Stimulated activated naive CD8-positive, alpha-beta T cell treated with anti-CD3 and anti-CD28 coated beads, Interleukin-15, amount 100 ng/mL, for 72 hours (primary cell): ENCODE measurements at places on chromosomes 16 and 17.
A peak's percentile ranks its signal among the peaks of the same experiment; 100 is the strongest.

DNA sequence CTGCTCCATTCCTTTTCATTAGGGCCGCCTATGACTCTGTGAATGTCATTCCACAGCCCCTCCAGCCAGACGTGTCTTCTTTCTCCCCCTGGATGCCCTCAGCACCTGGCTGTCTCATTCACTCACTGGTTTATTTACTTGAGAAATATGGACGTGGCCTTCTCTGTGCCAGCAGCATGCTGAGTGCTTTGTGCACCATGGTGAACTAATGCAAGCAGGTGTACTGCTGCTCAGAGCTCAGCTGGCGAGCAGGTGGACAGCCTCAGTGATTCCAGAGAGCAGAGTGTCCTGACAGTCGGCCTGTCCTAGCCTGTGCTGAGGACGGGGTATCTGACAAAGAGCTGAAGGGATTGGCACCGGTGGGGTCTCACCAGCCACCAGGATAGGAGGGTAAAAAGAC is 96.7 kb downstream of the GNAO1 start:
- no peak for DNase-seq

GRCh38 chr17:60332574-60332973 is 59.4 kb downstream of the USP32 start:
- DNase-seq = no peak

GRCh38 chr17:40560592-40561293 is 4.5 kb downstream of the CCR7 start:
- peak; percentile 78 for DNase-seq

DNA sequence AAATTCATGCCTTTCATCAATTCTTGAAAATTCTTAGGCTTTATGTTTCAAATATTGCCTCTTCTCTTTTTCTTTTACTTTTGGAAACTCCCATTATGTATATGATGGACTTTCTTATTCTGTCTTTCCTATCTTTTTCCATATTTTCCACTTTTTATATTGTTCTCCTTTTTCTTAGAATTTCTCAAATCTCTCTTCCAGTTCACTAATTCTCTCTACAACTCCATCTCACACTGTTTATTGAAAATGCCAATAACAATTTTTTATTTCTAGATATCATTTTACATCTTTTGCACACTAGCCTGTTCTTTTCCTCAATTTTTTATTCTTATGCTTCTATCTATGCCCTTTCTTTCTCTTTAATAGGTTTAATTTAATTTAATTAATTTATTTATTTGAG is 43.8 kb upstream of the EFCAB3 start:
- no peak for DNase-seq

DNA sequence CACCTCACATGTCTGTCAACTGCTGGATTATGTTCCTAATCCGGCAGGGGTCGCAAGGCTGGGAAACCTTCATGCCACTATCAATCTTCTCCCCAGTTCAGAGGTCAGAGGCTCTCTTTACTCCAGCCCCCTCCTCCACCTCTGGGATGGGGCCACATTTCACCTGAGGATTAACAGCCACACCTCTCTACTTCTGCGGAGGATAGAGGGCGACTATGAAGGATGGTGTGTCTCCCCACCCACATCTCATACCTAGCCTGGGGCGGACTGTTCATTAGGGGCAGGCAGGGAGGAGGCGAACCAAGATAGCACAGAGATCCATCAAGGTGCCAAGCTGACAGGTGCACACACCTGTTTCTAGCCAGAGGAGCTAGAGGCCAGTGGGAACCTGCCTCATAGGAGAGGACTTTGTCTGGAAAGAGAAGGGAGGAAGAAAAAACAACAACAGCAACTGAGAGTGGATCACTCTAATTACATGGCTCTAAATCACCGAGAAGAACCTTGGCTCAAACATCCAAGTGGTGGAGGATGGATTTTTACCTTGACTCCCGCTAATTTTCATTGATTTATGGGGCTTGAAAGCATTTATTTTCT is 41.9 kb upstream of the SKAP1 start:
- DNase-seq = no peak

DNA sequence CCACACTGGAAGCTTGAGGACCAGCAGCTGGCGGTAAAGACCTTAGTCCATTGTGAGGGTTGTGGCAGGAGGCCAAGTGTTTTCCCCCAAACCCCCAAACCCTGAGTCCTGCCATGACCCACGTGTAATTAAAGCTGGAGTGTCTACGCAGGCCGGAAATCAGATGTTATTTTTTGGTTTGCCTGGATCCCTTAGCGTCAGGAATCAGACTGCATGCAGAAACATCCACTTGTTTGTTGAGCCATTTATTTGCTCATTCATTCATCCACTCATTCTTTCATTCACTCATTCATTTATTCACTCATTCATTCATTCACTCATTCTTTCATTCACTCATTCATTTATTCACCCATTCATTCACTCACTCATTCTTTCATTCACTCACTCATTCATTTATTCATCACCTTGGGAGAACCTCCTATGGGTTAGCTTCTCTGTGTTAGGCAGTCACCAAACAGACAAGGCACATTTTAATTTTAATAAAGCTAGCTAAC is 313.1 kb downstream of the MAF start:
- no peak for DNase-seq

- no peak for DNase-seq
These were observed 21.1 kb upstream of the DOK4 start for GRCh38 chr16:57507136-57508034.

- DNase-seq = peak; percentile 36
These were observed 33.2 kb downstream of the CYB5D2 start for GRCh38 chr17:4175921-4176807.

GRCh38 chr17:49214676-49215360 is 4.3 kb downstream of the ABI3 start:
- DNase-seq = no peak

DNA sequence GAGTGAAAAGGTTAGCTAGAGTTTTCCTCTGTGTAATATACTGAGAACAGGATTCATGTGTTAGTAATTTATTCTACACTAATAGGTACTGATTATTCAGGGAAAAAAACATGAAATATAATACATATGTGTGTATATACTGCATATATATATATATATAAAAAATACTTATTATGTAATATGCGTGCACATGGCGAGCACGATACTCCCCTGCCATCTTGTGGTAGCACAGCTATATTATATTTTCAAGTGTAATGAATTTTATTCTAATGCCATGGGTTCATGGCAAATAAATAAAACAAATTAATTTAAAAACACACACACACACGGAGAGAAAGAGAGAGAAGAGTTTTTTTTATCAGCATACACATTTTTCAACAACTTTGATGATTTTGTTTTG is 460.6 kb downstream of the KCNJ2 start:
- DNase-seq = no peak

GRCh38 chr17:66893382-66893781 is 58.5 kb downstream of the CACNG5 start:
- no peak for DNase-seq

DNA sequence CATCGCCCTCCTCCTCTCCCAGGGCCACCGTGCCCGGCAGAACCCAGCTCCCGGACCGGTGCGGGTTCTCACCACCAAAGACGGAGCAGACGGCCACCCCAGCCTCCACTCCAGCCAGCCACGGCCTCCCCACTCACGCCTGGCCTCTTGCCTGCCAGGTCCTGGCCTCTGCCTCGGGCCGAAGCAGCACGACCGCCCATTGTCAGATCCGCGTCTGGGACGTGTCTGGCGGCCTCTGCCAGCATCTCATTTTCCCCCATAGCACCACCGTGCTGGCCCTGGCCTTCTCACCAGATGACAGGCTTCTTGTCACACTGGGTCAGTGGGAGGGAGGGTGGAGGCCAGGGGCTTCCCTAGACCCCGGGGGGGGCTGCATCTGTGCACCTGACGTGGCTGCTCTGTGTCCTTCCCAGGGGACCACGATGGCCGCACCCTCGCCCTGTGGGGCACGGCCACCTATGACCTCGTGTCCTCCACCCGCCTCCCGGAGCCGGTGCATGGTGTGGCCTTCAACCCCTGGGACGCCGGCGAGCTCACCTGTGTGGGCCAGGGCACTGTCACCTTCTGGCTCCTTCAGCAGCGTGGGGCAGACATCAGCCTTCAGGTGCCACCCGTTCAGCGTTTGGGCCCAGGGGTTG is 6.6 kb upstream of the RHOT2 start:
- no peak for DNase-seq

GRCh38 chr16:1312903-1313302 is 3.5 kb downstream of the UBE2I start:
- no peak for DNase-seq

- DNase-seq = no peak
These were observed 44.3 kb downstream of the ADCY9 start for GRCh38 chr16:4071686-4072561.

DNA sequence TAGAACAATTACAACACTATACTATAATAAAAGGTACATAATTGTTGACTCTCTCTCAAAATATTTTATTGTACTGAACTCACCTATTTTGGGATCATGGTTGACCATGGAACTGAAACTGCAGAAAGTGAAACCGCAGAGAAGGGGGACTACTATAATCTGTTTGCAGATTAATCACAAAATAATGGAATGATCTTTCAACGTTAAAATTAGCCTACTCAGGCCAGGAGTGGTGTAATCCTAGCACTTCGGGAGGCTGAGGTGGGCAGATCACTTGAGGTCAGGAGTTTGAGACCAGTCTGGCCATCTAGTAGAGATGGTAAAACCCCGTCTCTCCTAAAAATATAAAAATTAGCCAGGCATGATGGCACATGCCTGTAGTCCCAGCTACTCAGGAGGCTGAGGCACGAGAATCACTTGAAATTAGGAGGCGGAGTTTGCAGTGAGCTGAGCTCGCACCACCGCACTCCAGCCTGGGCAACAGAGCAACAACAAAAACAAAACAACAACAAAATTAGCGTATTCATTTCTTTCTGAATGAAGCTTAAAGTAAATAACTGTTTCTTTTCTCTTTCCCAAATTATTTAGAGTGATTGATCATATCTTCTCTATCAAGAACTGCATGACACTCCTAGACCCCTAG is 45.6 kb downstream of the IKZF3 start:
- DNase-seq = no peak

- no peak for DNase-seq
These were observed 13.9 kb upstream of the CLEC18C start for GRCh38 chr16:70159355-70160348.

GRCh38 chr17:63116967-63117830 is 151.2 kb downstream of the TANC2 start:
- DNase-seq = no peak

GRCh38 chr16:57606847-57607501 is 21.5 kb upstream of the ADGRG1 start:
- DNase-seq = no peak

DNA sequence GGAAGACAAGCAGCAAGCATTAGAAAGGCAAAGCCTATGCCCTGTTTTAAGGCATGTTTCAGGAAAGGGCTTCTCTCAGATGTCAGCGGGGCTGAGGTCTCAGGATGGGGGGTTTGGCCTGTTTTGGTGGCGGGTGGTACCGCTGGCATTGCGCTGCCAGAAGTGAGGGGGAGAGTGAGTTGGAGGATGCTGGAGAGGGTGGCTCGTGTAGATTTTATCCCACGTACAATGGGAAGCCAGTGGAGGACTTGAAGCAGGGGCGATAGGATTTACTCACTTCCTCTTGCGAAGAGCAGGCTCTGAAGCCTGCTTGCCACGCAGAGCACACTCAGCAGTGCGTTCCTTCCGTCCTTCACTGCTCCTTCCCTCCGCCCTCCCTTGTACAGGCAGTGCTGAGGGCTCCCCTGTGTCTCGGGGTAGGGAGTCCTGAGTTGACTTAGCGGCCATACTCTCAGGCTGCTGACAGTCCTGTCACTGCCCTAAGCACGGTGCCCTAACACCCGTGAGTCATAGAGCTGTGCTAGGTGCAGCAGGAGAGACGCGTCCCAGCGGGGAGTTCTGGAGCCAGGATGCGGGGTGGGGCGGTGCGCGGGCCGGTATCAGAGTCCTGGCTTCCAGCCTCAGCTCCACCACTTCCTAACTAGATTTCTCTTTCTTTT is 113.1 kb downstream of the SNX29 start:
- DNase-seq = peak; percentile 54

DNA sequence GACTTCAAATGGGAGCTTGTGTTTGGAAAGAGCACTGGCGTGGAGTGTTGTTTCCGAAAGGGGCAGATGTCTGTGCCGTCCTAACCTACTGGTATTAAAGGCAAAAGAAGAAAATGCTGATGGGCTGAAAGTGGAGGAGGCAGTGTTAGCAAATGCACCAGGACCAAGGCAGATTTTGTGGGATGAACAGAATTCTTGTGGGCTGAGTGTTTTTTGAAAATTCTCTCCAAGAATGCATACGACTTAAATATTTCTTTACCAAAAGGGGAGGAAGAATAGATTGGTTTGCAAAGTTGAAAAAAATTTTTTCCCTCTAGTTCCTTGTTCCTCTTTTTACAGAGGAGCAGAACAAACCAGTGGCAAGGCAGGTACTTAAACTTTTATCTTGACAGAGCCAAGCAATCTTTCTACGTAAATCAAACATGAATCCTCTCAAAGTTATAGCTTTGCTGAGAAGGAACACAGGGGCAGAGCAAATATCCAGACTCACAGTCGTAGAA is 16.8 kb downstream of the MARCHF10 start:
- DNase-seq = no peak

GRCh38 chr17:68455901-68456338 is 1.4 kb downstream of the WIPI1 start:
- DNase-seq = no peak

- DNase-seq = no peak
These were observed 43.2 kb downstream of the CUEDC1 start for GRCh38 chr17:57911834-57912673.

GRCh38 chr16:3949287-3949686 is 68.8 kb upstream of the CREBBP start:
- no peak for DNase-seq

DNA sequence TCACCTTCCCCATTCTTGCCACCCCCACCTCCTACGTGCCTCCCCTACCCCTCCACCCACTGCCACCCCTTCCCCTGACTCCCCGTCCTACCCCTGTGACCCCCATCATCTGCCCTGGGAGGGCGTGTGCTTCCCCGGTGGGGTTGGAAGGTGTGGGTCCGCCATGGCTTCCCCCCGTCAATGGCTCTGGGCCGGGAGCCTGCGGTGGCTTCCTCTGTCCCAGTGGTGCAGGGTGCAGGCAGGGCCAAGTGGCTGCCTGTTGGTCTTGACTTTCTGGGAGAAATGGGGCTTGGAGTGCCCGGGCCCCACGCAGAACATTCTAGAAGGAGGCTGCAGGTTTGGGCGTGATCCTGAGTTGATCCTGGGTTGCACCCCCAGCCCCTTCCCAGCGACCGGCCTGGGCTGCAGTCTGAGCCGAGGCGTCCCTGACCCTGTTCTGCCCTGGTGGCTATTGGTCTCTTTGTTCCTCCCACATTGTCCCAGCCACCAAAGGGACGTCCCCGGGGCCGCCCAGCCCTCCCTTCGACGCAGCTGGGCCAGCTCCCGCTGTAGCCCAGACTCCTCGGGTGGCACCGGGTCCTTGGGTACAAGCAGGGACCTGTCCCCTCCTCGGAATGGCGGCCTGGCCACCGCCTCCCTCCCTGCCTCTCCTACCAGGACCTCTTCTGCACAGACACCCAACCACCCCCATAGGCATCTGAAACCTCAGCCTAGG is 25.7 kb downstream of the GSE1 start:
- no peak for DNase-seq
